ENCODE measurements at places on chromosomes 7 and 10. TPM values are rescaled to one million over a fixed set of nuclear protein-coding genes. Genes with fewer than 3 reads are reported as not detected.
A peak's percentile ranks its signal among the peaks of the same experiment; 100 is the strongest.

KMT2E gene
- 124 TPM for total RNA-seq

PNLIPRP1 gene
- total RNA-seq: not detected

CTBP2 gene
- total RNA-seq: 97.6 TPM

TMEM225B gene
- total RNA-seq: 0.53 TPM

DNA sequence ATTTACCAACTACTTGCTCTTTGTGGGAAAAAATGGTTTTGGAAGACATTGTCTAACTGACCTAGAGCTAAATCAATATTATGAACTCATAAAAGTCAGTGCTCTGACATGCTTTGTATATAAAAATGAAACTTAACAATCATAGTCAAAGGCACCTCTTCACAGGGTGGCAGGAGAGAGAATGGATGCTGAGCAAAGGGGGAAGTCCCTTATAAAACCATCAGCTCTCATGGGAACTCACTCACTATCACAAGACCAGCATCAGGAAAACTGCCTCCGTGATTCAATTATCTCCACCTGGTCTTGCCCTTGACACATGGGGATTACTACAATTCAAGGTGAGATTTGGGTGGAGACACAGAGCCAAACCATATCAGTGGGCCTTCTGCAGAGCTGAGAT is 417.6 kb upstream of the AUTS2 start:
- no peak overlapping the region for H3K27ac ChIP-seq
- H3K27me3 ChIP-seq: no peaks in the 10 kb centered on the region
- DNase-seq: no peak

DNA sequence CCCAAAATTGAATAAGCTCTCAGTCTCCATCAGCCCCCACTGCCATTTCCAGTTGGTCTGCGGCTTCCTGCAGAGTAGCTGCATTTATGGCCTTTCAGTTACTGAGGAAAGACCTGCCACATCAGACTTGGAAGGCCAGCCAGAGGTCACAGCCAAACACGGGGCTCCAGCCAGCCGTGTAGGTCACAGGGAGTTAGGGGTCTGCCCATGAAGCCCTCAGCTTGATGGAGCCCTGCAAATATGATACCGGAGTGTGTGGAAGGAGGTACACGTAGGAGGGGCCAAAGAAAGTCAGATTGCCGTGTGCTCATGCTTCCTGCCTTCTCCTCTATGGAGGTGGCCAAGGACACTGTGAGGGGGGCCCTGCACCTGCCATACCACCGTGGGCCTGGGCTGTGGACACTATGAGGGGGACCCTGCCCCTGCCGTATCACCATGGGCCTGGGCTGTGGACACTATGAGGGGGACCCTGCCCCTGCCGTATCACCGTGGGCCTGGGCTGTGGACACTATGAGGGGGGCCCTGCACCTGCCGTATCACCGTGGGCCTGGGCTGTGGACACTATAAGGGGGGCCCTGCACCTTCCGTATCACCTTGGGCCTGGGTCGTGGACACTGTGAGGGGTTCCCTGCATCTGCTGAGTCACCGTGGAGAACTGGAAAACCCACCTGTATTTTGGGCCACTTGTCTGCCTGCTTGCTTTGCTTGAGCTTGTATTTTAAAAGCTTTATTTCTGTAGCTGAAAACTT is 335.7 kb upstream of the SHH start:
- no peaks in the 10 kb centered on the region for H3K4me1 ChIP-seq
- H3K4me3 ChIP-seq: no peak overlapping the region
- no peak overlapping the region for H3K27ac ChIP-seq
- no peaks in the 10 kb centered on the region for H3K36me3 ChIP-seq
- H3K27me3 ChIP-seq: no peaks in the 10 kb centered on the region

DNA sequence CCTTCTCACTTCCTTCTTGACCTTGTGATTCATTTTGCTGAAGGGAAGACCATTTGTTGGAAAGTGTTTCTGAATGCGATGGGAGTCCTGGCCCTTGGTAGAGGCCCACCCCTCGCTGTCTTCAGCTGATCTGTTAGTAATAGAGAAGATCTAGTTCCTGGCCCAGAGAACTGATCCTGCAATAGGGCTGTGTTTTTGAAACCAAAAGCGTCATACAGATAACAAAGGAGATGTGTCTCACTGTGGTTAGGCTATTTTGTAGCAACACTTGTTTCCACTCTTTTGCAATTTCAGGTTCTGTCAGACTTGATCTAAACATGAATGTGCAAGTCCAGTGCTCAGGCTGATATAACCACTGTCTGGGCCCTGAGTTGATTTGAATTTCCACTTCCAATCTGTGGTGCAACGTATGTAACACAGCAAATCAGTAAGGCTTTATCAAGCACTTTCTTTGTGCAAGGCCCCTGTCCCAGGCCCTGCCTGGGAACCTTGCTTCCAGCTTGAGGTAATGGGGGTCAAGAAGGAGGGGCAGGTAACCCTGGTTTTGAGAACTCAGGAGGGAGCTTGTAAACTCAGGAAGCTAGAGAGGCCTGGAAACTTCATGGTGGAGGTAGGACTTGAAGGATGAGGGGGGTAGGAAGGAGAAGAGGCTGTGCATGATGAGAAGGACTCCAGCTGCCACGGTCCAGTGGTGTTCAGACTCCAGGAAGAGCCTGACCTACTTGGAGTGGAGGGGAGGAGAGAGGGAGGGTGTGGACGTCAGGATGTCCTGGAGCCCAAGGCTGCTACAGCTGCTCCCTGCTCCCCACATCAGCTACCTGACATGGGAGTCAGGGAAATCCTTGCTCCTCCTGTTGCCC is 42.2 kb upstream of the SRGN start:
- no peak for DNase-seq
- no peaks in the 10 kb centered on the region for H3K4me1 ChIP-seq
- H3K36me3 ChIP-seq: no peaks in the 10 kb centered on the region

DNA sequence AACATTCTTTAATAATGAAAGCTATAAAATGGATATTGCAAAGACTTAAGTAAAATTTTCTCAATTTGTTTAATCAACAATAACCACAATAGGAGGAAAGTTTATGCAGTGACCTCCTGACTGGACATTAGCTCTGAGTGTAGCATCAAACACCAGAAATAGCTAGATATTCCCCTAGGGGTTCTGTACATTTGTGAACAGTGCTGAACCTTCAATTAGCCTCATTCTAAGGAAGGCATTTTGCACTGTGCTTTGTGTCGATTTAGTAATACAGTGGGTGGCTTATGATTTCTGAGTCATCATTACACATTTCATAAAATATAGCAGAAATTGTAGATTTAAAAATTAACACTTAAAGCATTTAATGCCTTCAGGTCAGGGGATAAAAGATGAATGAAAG is 367.3 kb upstream of the PCDH15 start:
- H3K4me1 ChIP-seq: no peaks in the 10 kb centered on the region
- no peaks in the 10 kb centered on the region for H3K27me3 ChIP-seq
- DNase-seq: no peak

DNA sequence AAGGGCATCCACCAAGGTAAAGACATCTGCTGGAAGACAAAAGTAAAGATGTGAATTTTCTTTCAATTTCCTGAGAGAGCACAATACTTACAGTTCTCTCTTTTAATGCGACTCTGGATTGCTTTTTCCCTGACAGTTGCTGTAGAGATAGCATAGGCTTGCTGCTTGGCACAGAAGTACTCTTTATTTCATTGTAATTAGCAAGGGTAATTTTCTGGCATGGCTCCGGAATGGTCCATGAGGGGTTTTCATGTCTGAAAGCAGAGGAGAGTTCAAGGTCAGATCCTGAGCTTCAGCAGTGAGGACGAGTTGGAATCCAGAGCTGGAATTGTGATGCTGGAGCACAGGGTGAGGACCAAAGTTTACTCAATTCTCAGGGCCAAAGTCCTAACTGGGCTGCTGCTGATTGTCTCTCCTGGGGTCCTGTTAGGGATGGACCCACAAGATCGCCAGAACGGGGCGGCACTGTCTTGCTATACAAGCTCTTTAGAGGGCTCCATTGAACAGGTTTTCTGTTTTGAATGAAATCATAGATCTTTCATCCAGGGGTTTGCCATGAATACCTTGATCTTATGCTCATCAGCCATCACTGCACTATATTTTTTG is 190.0 kb upstream of the MKI67 start:
- no peak overlapping the region for H3K27ac ChIP-seq
- no peak for DNase-seq
- H3K36me3 ChIP-seq: no peaks in the 10 kb centered on the region
- H3K4me3 ChIP-seq: no peak overlapping the region

DNA sequence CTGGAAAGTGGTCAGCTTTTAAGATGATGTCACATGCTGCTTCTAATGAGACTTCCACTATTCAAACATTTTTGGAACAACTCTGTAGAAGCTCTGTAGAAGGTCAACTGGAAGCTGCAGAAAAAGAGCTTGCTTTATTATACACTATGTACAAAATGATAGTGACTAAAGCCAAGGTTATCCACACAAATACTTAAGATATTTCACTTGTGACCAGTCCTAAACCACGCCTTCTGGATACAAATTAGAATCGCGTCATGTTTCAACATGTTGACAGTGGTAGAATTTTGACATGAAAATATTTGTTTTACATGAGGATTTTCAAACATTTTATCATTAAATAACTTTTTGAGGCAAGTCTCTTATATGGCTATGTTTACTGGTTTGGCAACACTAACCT is 499.6 kb upstream of the PHF14 start:
- no peak overlapping the region for H3K4me3 ChIP-seq
- no peaks in the 10 kb centered on the region for H3K4me1 ChIP-seq
- H3K36me3 ChIP-seq: no peaks in the 10 kb centered on the region
- no peak for DNase-seq
- H3K27me3 ChIP-seq: no peaks in the 10 kb centered on the region

DNA sequence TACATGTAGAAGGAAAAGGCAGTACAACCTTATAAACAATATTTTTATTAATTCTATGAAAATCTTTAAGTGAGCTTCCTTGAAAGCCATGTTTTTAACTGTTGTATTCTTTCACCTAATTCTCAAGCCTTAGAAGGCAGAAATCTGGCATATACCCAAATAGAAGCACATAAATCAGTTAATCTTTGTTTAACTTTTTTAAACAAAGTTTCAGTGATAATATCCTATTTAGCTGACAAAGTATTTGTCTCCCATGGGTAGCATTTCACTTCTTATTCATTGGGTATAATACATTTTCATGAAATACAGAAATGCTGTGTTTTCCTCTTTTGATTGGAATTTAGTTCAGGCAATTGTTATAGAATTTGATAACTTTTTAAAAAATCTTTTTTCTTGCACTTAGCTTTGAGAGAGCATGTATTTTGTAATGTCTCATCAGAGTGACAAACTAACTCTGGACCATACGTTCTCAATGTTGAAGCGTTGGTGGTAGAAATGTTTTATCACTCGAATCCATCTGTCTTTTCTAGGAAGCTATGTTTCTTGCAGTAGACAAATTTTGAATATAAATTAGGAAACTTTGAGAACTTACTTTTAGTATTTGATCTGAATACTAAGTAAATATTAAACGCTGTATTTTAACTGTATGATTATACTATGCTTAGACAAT is 78.1 kb downstream of the CREM start:
- no peak overlapping the region for H3K4me3 ChIP-seq
- H3K36me3 ChIP-seq: no peaks in the 10 kb centered on the region
- no peak for DNase-seq
- H3K4me1 ChIP-seq: peaks cover 4% of the 10 kb centered on the region
- no peaks in the 10 kb centered on the region for H3K27me3 ChIP-seq

DNA sequence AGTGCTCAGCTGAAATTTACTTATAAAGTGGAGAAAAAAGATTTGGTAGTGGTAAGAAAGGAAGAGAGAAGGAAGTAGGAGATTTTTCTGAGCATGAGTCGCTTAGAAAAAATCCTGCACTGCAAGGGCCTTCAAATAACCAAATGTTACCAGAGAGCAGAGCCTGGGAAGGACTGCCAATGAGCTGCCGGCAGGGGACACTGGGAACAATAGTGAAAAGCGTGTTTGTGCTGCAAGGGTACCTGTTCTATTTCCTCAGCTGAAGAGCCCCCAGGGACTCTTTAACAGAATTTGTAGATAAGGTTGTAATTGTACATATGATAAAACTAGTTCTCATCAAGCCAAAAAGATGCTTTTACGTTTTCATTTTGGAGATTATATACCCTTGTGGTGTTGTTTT is 696.3 kb upstream of the C7orf33 start:
- DNase-seq: peak; percentile 53
- peaks cover 13% of the 10 kb centered on the region for H3K4me1 ChIP-seq
- no peak overlapping the region for H3K4me3 ChIP-seq
- H3K36me3 ChIP-seq: no peaks in the 10 kb centered on the region

DNA sequence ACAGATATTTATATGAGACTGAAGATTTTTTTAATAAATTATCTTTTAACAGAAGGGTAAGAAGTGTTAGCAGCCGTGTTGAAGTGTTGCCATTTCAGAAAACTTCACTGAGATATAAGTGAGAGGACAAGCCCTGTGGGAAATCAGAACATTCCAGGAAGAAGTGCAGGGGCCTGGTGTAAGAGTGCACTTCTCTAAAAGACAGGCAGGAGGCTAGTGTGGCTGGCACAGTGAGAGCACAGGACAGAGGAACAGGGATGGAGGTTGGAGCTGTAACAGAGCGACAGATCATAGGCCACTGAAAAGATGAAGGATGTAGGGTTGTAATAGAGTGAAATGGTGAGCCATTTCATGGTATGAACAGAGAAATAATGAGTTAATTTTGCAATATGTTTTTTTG is 608.9 kb downstream of the SORCS1 start:
- H3K36me3 ChIP-seq: no peaks in the 10 kb centered on the region
- H3K4me3 ChIP-seq: no peak overlapping the region
- DNase-seq: peak; percentile 20
- no peak overlapping the region for H3K27ac ChIP-seq

DNA sequence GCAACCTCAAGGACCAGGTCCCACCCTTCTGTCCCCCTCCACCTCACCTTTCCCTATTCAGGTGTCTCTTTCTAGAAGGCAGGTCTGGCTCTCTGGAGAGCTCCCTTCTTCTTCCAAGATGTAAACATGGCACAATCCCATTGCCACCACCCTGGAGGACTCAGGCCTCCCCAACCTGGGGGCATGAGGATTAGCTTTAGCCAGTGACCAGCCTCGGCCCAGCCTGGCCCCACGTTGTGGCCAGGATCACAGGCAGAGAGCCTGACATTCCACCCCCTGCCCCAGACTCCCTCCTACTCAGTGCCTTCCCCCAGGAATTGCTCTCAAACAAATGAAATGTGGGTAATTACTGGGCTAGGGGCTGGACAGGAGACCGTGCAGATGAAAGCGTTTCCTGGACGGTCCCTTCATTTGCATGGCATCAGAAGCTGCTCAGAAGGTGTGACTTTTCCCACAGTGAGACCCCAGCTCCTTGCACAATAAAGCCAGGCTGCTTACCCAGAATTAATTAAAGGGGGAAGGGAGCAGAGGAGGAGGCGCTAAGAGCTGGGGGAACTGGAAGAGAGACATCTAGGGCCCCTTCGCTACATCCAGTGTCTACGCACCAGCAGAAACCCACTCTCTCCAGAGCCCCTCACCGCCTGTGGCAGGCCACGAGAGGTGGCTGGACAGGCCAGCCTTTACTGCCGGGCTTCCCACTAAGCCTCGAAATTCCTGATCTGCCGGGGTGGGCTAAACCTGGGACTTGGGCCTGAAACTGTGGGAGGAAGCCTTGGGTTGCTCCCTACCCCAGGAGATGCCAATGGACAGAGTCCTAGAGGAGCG is 7.7 kb downstream of the FGF8 start:
- DNase-seq: peak; percentile 35
- H3K4me1 ChIP-seq: peaks cover 44% of the 10 kb centered on the region
- peak overlapping the region; percentile 29 for H3K27ac ChIP-seq
- H3K36me3 ChIP-seq: no peaks in the 10 kb centered on the region
- no peak overlapping the region for H3K4me3 ChIP-seq
- H3K27me3 ChIP-seq: peaks cover 11% of the 10 kb centered on the region

- H3K36me3 ChIP-seq: no peaks in the 10 kb centered on the region
- no peak overlapping the region for H3K4me3 ChIP-seq
- no peak for DNase-seq
- H3K27ac ChIP-seq: no peak overlapping the region
- peaks cover 21% of the 10 kb centered on the region for H3K4me1 ChIP-seq
These were observed 185.6 kb downstream of the LRMDA start for GRCh38 chr10:75616874-75617478.
